ENCODE measurements at places on chromosomes 7 and 10.

DNA sequence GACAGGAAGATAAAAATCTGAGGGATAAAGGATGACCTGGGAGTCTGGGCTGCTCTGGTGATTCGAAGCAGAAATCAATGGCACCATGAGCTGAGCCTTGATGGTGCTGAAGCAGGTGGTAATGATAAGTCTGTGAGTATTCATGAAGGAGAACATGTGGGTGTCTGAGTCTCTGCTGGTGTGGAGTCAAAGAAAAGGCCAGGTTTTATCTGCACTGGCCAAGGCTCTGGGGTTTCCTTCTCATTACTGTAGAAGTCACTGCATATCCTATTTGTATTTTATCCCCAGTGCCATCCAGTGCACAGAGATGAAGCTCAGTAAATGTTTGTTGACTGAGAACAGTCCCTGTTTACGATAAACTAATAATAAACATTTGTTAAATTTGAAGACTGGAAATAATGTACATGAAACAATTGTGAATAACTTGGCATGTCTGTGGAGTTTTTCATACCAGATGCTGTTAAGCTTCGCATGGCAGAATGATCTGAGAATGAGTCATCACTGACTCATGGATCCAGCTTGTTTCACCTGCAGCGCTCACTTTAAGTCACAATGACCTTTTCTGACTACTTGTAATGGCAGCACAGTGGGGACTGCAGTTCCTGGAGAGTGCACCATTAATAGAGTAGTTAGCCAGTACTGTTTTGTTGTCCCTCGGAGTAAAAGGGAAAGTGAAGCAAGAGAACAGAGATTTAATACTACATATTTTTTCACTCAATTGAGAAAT is 538.5 kb downstream of the HTR7 start:
- DNase-seq = peak; percentile 81

DNA sequence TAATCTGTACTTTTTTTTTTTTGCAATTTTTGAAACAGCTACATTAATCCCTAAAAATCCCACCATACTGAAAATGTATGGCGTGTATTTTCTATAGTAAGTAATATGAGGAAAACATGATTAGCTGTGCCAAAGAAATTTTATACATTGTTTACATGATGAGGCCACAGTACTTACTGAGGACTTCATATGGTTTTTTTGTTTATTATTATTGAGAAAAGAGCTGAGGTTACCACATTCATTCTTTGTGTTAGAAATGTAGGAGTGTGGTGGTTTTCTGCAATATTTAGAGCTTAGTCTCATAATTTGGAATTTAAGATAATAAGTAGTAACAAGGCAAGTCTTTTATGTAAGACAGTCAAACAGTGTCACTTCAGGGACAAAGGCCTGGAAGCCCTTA is 45.1 kb downstream of the SLC25A40 start:
- peak; percentile 61 for DNase-seq

GRCh38 chr7:44769776-44770294 is 21.2 kb downstream of the ZMIZ2 start:
- peak; percentile 87 for DNase-seq

GRCh38 chr7:25831831-25832411 is 320.1 kb upstream of the NFE2L3 start:
- DNase-seq = peak; percentile 79

DNA sequence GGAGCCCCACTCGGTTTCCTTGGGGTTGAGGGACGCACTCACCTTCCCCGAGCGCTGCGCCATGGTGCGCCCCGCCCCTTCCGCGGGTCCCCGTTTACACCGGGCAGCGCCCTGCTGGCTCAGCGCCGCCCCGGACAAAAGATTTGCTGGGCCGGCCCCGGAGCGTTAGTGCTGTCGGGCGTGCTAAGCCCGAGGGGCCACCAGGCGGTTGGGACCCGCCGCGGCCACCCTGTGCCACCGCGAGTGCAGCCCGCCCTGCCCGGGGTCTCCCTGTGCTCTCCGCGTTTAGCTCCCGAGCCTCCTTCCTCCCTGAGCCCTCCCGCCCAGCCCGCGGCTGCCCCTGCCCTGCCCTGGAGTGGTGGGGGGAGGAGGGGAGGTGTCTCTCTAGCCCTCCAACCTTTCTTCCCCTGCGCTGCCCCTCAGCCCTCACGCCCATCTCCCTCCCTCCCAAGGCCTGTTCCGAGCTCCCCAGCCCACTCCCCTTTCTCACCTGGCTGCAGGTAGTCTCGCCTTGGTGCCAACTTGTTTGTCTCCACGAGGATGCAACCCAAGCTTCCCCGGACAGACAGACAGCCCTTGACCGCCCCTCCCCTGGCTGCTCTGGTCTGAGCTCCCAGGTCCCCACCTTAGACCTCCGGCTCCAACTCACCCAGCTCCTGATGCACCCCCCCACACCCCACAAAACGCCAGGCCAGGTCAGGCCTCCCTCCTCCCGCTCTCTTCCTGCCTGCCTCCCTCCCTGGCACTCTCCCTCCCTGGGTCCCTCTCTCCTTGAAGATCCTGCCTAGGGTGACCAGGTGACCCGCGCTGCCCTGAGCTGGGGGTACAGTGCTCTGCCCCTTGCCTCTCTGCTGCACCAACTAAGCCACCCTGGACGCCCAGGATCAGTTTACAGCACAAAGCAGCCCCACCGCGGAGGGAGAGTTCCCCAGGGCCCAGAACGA is at the start of gene CRYGN:
Gene CRYGN (minus strand): TSS at position 287 of the 944 bp plus-strand sequence. CDS start 224 bp downstream, at position 63.
- no peak for DNase-seq

DNA sequence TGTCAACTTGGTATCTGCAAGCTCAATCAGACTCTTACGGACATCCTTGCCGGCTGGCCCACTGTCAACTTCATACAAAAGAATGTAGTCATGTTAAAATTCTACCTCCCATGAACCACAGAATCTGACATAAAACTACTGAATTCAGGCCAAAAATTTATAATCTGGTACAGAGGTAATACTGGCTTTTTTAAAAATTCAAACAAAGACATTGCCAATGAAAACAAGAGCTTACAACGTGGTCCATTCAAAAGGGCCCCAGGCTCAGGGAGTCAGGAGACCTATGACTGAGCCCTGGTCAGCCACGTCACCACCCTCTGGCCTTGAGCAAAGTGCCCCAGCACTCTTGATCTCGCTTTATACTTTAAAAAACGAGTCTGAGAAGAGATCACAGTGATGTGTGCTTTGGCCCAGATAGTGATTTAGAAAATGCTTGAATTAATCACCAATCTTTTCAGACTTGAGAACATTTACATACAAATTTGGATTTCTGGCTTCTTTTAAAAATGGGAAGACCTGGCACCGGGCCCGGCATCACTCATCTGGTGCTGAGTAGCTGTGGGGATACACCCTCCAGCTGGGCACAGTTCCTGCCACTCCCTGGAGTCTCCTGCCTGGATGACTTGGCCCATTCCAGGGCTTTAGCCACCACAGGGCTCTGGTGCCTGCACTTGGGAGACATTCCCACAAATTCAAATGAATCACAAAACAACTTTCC is 94.1 kb downstream of the PIP4K2A start:
- peak; percentile 93 for DNase-seq

DNA sequence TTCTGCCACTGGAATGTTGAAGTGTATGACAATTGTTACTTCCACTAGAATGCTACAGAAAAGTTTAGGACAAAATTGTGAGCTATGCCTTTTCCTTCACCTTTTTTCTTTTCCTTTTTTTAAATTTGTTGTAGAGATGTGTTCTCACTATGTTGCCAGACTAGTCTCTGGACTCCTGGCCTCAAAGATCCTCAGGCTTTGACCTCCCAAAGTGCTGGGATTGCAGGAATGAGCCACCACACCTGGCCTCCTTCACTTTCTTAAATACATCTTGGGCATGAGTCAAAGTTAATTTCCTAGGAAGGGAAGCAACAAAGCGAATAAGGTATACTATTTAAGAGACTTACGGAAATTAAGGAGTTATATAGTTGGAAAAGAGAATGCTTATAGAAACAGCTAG is 2.7 kb upstream of the SNX13 start:
- DNase-seq = no peak

DNA sequence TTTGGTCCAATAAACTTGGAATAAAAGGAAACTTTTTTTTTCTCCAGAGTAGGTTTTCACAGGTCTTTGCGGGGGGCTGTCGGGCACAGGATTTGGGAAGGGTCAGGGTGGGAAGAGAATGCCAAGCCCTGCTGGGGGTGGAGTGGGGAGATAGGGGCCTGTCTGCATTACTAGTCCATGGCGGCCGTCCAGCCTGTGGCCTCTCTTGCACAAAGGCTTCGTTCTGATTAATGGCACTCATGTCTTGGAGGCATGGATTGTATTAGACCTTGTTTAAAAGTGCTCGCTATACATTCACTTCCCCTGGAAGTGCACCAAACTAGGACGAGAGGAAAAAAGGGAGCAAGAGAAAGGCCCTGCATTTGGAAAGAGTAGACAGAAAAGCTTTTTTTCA is 37.2 kb downstream of the LRMDA start:
- no peak for DNase-seq

- peak; percentile 46 for DNase-seq
Measured at GRCh38 chr10:22369434-22370072, 24.3 kb downstream of the SPAG6 start.

DNA sequence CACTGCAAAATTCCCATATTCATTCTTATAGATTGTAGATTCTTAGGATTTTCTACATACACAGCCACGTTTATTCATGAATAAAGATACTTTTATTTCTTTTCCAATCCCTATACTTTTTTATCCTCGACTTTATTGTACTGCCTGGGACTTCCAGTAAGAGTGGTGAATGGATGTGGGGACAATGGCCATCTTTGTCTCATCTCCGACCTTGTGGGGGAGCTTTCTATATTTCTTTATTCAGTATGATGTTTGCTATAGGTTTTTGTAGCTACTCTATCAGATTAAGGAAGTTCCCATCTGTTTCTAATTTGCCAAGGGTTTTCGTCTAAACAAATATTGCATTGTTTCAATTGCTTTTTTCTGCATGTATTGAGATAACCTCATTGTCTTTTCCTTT is 184.3 kb downstream of the FOXP2 start:
- no peak for DNase-seq

- no peak for DNase-seq
Measured at GRCh38 chr7:2568521-2569223, 9.9 kb downstream of the IQCE start.

GRCh38 chr7:81256991-81257390 is 338.1 kb upstream of the SEMA3C start:
- DNase-seq = peak; percentile 56

GRCh38 chr10:8071006-8071405 is 16.5 kb downstream of the GATA3 start:
- DNase-seq = no peak

DNA sequence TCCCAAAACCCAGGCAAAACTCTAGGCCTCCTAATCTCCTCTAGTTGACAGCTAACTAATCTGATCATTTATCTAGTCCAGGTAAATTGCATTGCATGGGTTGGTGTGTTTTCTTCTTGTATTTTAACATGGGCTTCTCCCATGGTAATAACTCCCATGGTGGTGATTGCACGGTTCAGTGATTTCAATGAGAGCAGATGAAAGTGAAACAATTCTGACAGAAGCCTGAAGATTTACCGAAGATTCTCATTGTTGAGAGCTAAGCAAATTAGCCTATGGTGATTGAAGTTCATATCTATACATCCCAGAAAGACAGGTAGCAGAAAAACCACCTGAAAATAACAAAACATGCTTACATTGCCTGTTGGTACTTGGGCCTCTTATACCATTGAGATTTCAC is 26.6 kb upstream of the LIPN start:
- no peak for DNase-seq

GRCh38 chr10:111319866-111320265 is 243.0 kb downstream of the ADRA2A start:
- no peak for DNase-seq

- DNase-seq = no peak
Measured at GRCh38 chr10:43427166-43427825, 9.6 kb upstream of the ZNF487 start.

DNA sequence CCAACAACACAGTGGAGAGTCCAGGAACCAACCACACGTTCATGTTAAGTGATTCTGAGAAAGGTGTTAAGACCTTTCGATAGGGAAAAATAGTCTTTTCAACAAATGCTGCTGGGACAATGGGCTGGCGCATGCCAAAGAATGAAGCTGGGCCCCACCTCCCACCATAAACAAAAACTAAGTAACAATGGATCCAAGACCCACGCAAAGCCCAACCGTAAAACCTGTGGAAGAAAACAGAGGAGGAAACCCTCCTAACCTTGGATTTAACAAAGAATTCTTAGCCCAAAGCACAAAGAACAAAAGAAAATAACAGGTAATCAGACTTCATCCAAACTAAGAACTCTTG is 272.8 kb downstream of the ELFN1 start:
- DNase-seq = no peak

- no peak for DNase-seq
Measured at GRCh38 chr7:99748846-99749579, 14.0 kb upstream of the CYP3A7 start.

- no peak for DNase-seq
Measured at GRCh38 chr7:369476-370258, 79.7 kb downstream of the FOXL3 start.

- DNase-seq = no peak
Measured at GRCh38 chr10:34966451-34966850, 123.7 kb downstream of the CUL2 start.

GRCh38 chr7:78691584-78691983 is 761.9 kb downstream of the MAGI2 start:
- no peak for DNase-seq

- peak; percentile 63 for DNase-seq
Measured at GRCh38 chr10:35447693-35448407, 111.5 kb downstream of the CCNY start.

GRCh38 chr7:29835718-29836117 is 29.4 kb downstream of the WIPF3 start:
- DNase-seq = no peak

DNA sequence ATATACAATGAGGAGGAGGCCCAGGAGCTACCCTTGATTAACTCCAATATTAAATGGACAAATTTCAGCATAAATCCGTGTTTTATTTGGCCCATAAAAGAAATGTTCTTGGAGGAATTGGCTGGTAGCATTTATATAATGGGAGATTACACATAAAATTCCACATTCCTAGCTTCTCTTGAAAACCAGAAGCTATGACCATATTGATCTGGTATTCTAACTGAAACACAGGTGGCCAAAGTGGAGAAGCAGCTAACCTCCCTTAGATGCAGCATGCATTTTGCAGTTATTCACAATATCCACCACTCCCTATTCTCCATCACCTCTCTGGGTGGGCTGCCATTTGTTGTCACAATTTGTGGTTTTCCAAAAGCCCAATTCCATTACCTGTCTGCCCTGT is 148.8 kb upstream of the CACNA2D1 start:
- no peak for DNase-seq

DNA sequence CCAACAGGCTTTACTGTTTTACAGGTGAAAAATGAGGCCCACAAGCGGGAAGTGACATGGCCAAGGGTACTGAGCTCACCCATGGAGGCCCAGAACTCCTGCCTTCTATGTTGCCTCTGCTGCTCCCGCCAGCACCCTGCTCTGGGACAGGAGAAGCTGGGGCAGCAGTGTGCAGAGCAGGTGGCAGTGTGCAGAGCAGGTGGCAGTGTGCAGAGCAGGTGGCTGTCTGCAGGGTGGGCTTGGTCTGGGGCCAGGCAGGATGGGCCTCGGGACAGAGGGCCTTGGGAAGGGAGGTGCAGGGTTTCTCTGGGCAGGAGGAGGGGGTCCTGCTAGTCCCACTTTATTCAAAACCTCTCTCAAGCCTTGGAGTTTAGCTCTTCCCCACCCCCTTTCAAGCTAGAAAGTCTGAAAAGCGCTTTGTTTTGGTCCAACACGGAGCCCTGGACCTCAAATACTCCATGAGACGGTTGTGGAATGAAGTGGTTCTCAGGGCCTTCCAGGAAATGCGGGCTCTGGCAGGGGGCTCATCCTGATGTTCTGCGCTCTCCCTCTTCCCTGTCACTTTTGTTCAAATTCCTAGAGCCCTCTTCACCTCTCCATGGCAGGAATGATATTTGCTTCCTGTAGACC is 26.8 kb downstream of the TSPAN15 start:
- no peak for DNase-seq

- peak; percentile 25 for DNase-seq
Measured at GRCh38 chr7:19133886-19134285, 11.3 kb downstream of the FERD3L start.

All from fibroblast of villous mesenchyme (primary cell).